ENCODE measurements at places on chromosomes 1 and 21.

DNA sequence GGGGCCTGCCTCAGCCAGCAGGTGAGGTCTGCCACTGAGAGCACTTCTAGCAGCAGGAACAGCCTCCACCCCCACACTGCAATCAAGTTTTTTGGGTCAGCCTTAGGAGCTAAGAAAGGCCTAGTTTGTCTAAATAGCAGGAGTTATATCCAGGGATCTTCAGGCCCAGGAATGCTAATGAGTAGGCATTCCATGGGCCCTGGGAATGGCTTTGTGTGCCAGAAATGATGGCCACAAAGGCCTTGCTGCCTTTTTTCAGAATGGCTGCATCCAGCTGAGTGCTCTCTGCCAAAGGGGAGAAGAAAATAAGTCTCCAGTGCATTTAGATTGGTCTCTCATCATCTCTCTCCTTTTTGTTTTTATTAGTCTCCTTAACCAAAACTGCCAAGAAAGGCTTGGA lies 2.8 kb downstream of the MRTO4 start:
- DNase-seq = no peak

DNA sequence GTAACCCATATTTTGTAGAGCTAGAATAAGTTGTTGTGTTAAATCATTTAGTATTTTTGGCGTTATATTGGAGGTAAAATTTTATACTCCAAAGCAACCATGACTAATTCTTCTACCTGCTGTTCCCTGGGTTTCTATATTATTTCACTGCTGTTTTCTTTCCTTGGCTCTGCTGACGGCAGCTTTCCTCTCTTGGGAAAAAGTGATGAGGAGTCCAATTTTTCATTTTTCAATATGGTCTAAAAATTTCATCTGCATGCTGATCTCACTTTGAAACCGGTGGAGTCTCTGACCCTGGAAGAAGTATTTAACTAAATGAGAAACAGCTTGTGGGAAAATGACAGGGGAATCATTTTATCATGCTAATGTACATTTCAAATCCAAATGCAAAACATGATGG lies 110.2 kb downstream of the IFI44 start:
- no peak for DNase-seq

DNA sequence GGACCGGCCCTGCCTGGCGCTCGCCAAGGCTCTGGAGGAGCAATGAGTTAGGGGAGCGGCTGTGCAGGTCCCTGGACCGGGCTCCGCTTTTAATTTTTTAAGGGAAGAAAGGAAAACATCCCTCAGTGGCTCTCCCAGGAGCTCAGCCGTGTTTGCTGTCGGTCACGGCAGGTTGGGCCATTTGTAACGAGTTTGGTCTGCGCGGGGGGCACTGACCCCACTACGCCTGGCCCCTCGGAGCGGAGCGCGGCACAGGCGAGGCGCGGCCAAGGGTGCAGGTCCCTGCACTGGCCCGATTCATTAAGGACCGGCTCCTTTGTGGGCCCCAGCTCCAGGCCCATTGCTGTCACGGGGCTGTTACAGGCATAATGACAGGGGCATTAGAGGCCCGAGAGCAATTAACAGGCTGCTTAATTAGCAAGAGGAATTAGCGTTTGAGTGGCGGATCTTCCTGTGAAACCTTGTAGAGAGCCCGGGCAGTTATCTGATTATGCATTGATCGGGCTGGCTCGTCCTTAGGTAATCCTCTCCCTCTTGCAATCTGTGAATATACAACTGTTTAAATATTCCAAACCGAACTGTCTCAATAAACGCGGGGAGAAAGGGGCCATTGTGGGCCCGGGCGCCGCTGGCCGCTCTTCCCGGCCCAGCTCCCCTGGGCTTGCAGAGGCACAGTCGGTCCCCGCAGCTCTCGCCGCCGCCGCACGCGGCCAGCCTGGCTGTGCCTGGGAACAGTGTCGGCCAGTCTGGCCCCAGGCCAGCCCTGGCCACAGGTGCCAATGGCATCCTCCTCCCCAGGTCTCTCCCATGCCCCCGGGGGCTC lies 56.8 kb downstream of the PRDM16 start:
- DNase-seq = no peak

DNA sequence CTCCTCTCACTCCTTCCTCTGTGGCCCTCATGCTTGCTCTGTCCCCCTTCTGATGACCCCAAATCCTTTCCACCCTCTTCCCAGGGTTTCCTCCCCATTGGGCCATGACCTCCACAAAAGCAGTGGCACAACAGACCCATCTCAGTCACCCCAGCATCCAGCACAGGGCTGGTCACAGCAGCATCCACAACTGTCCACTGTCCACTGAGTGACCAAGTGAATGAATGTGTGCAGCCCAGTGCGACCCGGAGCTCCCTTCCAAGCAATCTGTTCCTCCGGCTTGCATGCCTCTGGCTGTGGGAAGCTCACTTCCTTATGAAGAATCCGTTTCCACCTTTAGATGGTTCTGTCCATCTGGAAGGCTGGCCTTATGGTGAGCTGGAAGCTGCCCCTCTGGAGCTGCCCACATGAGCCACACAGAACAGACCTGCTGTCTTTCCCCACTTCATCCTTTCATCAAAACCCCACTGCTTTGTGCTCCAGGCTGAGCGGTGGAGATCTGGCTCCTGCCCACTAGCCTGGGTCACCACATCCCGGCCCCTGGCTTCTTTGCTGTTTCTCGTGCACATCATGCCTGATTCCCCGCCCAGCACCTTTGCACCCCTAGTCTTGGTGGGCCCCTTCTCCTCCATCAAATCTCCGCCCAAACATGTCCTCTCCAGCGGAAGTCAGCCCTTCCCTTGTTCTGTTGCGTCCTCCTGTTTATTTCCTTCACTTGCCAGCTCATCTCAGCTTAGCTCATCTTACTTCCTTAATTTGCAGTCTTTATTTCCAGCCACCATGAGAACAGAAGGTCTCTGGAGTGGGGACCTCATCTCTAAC lies 56.4 kb downstream of the EDN2 start:
- no peak for DNase-seq

DNA sequence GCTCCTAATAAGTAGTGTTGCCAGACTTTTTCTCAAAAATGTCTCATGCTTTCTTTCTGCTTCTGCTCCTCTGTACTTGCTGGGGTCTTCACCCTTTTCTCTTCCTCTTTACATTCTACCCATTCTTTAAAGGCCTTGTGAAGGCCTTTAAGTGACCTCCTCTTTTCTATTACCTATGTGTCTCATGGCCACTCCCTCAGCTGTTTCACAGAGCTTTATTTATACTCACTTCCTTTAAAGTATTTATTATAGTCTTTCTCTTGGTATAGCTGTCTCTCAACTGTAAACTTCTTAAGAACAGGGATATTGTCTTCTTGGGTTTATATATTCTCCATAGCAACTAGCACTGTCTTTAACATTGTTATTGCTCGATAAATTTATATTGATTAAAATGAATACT lies 792 bp downstream of the GOLPH3L start:
- DNase-seq = no peak

DNA sequence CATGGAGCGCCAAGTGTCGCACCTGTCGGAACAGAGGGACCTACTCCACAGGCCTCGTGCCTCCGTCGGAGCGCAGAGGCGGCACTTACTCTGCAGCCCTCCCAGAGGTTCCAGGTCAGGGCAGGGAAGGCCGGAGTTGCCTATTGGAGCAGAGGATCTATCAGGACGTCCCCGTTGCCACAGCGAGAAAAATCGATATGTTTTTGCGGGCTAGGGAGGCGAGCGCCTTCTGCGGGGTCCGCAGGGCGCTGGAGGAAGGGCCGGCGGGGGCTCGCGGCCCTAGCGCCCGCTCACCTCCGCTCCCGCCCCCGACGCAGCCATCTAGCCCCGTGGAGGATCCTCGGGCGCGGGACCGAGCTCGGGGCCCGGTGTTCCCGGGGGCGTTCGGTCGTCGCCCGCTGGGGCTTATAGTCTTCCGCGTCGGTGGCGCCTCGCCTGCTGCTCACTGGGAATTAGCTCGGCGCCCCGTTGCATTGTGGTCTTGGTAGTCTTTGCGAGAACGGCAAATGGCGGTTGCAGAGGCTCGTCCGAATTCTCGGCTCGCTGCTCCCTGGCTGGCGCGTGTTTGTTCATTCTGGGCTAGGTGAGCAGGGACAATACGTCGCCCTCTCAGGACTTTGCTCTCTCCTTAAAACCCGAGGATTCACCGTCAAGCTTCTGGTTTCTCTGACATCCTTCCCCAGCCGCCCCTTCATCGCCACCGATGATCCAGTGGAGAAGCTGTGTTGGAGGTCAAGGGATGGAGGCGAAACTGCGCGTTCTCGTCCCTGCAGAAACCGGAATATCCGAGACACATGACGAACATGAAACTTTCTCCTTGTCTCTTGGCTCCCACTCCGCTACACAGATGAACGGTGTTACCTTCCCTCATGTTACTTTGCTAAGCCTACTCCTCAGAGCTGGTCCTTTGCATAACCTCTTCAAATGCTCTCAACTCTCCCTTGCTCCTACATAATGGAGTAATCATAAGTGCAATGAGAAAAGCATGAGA lies at the start of gene JTB:
Gene JTB, minus strand, starts transcription at position 425 of the 991 bp plus-strand sequence. Its CDS starts 422 bp downstream, at position 3.
- peak; percentile 88 for DNase-seq

DNA sequence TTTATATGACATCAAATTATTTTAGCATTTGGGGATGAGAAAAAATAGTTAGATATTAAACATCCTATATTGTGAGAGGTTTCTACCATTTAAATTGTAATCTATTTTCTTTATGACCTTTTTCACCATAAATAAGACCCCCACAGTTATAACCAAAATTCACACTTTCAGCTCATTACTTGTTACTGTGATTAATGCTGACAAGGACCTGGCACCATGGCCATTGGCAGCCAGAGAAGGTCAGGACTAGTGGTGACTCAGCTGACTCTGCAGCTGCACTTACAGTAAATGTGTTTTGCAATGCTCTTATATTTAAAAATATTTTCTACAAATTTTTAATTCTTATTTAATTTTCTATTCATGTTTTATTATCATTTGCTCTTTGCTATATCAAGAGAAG lies 133.3 kb upstream of the C1orf105 start:
- no peak for DNase-seq

DNA sequence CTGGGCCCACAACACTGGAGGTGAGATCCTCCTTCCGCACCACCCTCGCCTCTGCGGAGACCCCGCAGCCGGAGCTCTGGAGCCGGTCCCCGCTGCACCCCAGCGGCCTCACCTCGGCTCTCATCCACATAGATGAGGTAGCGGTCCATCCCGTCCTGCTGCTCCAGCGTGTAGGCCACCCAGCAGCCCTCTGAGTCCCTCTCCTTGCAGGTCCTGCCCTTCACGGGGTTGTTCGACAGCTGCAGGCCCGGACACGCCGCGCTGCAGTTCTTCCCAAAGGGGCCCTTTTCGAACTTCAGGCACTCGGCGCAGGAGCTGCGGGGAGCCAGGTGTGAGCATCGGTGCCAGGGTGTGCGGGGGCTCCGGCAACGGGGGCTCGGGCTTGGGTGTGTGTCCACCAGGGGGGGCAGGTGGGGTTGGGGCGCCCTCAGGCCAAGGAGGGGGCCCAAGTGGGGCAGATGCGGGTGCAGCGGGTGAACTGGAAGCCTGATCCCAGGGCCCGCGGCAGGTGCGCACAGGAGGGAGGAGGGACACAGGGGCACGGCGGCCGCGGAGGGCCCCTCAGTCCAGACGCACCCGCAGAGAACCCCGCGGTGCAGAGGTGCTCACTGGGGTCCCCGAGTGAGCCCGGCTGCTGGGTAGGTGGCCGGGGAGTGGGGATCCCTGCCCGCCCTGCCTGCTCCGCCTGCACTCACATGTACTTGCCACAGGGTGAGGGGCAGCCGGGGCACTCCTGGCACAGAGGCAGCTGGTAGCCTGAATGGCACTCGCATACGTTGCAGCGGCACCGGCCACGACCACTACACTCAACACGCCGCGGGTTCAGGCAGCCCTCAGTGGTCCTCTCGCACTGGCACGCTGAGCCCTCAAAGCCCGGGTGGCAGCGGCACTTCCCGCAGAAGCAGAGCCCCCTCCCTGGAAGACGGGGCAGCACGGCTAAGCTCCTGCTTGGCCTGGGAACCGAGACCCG lies 15.4 kb upstream of the PTTG1IP start:
- DNase-seq = no peak

- no peak for DNase-seq
Observed at GRCh38 chr1:29412591-29412990, 176.3 kb downstream of the PTPRU start.

GRCh38 chr1:24236789-24237371 lies 49.8 kb upstream of the IFNLR1 start:
- no peak for DNase-seq

DNA sequence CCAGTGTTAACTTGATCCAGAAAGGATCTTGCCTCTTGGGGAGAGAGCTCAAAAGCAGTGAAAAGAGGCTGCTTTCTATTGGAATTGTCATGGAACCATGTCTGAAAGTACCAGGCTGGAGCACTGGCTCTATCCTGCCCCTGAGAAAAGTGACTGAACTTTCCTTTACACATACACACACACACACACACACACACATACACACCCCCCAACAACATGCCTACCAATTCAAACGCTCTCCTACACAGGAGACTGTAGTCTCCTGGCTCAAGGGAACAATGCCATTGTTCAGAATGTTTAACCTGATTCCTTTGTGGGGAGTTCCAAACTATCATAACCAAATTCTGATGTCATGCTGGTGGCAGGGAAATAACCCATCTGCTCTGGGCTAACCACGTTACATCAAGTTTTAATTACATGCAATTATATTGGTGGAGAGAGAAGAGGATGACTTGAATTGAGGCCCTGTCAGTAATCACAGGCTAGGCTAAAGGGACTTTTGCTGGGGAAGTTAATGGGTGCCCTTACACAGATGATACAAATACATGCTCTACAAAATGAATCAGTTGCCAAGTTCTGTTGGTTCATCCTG lies 52.3 kb upstream of the DUSP10 start:
- DNase-seq = peak; percentile 12

- DNase-seq = peak; percentile 36
Observed at GRCh38 chr1:37765916-37766664, 1.2 kb upstream of the EPHA10 start.

GRCh38 chr1:156160743-156161171 lies 7.4 kb downstream of the SEMA4A start:
- peak; percentile 71 for DNase-seq

- DNase-seq = no peak
Observed at GRCh38 chr1:232353001-232353400, 276.9 kb downstream of the SIPA1L2 start.

DNA sequence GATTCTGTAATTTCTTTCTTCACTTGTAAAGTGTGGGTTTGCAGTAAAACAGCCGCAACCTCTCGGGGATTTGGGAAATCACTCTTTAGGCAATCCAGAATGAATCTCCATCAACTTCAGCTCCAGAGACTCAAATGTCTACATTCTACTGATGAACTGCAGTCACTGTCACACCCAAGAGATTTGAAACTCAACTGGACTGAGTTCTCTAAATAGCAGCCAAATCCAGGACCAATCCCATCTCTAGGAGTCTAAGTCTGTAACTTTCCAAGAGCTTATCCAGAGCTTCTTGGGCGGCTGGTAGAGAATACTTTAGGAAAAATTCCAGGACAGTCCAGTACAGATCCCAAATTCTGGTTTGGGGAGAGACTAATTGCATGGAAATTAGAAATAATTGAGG lies 62.9 kb downstream of the ADAMTS1 start:
- no peak for DNase-seq
